ENCODE measurements at places on chromosomes 6 and 20. TPM values are rescaled to one million over a fixed set of nuclear protein-coding genes. Genes with fewer than 3 reads are reported as not detected.

- DNase-seq, result peak; percentile 53
Observed at GRCh38 chr6:127186889-127187288, 68.4 kb downstream of the RSPO3 start.

DNA sequence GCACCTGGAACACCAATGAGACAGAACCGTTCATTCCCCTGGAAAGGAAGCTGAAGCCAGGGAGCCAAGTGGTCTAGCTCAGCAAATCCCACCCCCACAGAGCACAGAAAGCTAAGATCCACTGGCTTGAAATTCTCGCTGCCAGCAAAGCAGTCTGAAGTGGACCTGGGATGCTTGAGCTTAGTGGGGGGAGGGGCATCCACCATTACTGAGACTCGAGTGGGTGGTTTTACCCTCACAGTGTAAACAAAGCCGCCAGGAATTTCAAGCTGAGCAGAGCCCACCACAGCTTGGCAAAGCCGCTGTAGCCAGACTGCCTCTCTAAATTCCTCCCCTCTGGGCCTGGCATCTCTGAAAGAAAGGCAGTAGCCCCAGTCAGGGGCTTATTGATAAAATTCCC, 53.1 kb downstream of the KIF16B start:
- no peak for DNase-seq

DNA sequence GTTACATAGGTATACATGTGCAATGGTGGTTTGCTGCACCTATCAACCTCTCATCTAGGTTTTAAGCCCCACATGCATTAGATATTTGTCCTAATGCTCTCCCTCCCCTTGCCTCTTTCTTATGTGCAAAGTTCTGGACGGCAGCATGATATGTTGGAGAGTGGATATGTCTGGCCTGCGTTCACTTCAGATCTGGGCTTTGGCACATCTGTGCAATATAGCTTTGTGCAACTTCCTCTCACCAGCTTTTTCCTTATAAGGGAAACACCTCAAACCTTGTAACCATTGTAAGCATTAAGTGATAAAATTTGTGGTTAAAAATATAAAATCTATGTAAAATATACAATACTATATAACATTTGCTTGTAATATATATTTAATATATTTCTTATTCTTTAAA, 288.0 kb downstream of the PHACTR1 start:
- DNase-seq, result no peak

DNA sequence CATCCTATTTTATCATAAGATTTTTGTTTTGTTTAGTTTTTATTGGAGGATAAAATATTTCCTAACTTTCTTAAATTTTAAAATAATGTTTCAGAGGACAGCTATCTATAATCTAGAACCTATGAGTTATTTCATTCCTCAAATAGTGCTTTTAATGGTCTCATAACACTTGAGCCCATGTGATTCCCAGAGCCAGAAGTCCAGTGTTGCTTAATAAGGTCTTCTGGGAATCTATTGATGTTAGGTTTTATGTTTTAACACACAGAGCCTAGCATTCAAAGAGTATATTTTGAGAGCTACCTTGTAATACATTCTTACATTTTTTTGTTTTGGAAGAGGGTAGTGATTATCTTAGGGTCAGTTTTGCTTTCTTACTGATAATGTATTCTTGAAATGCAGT, 200.2 kb downstream of the CENPW start:
- no peak for DNase-seq

- no peak for DNase-seq
Observed at GRCh38 chr20:47588158-47588557, 86.5 kb downstream of the NCOA3 start.

DNA sequence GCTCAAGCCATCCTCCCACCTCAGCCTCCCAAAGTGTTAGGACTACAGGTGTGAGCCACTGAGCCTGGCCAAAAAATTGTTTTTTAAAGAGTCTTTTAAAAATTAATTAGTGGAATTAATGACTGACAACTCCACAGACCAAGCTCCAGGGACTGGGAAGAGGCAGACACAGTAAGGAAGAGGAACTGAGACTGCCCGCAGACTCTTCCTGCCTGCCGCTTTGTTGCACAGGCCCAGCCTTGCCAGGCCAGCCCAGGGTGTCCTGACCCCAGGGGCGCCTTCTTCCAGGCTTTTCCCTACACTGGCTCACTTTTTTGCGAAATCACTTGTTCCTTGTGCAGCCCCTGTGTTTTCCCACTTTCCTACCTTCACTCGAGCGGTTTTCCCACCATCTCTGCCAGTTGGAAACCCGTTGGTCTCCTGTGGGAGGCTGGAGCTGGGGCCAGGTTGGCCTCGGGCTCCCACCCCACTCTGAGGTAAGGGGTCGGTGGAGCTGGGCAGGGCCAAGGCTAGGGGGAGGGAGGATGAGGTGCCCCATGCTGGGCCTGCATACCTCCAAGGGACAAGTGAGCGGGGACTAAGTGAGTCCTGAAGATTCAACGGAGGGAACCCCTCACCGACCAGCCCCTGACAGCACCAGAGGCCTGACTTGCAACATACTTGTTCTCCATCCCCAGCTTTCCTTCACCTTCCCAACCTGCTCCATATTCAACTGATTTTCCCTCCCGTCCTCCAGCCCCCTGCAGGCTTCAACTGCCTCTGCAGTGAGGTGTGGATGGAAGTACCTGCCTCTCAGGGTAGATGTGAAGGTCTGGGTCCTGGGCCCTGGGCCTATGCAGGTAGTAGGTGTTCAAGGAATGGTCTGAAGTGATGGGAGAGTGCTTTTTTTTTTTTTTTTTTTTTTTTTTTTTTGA, 23.5 kb upstream of the SMIM29 start:
- no peak for DNase-seq

Gene UST
- total RNA-seq, result 7.8 TPM

Gene ELOVL4
- 0.32 TPM for total RNA-seq

Gene NKAIN4
- total RNA-seq, result not detected

DNA sequence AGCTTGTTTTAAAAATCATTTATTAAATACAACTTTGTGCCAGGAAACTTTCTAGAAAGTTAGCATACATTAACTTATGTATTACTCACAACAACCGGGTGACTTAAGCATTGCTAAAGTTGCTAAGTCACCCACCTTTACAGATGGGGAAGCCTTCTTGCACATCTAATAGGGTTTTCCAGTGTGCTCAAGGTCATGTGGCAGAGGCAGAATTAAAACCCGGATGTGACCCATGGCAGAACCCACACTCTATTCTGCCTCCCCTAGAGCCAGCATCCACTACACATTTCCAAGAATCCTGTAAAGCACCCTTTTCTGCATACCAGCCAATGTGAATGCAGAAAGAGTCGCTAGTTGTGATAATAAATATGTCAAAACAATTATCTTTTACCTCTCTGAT, 13.4 kb downstream of the LINC00237 start:
- DNase-seq, result no peak

- DNase-seq, result no peak
Observed at GRCh38 chr20:22814471-22815205, 220.5 kb upstream of the SSTR4 start.

Gene RHAG
- total RNA-seq, result not detected

GRCh38 chr6:42227173-42227850, 9.7 kb upstream of the MRPS10 start:
- no peak for DNase-seq

Gene BPI
- not detected for total RNA-seq

- no peak for DNase-seq
Observed at GRCh38 chr20:22339946-22340345, 244.4 kb downstream of the FOXA2 start.

- no peak for DNase-seq
Observed at GRCh38 chr6:114747995-114748625, 405.3 kb upstream of the HS3ST5 start.

DNA sequence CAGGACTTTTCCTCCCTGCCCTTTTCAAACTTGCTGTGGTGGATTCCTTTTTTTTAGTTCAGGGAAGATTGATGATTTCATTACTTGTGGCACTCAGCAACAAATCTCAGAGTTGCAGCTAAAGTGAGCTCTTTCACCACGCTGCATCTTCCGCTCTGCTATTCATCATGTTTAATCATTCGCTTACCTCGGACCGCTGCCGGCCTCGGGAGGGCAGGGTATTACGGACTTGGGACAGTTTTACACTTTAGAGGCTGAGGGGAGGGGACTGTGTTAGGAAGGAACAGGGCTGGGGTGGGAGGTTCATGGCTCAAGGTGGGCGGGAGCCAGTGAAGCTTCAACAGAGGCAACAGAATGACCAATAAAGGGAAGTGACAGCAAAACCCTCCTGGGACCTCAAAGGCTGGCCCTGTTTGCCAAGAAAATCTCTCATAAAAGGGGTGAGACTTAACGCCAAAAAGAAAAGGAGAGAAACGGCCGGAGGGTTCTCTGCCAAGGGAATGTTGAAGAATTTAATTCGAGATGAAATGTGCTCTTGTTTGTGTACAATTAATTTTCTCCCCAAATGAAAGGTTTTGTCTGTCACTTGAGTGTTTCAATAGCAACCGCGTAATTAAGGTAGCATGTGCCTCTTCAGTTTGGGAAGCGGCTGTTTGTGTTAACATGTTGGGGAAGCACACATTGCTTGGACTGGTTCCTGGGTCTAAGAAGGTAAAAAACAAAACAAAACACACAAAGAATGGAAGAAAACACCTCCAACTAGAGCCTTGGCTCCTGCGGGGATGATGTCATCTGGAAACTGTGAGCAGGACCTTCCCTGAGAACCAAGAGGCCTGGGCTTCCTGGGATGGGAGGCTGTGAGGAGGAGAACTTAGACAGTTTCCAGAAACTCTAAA, 72.5 kb upstream of the SULF2 start:
- DNase-seq, result no peak

DNA sequence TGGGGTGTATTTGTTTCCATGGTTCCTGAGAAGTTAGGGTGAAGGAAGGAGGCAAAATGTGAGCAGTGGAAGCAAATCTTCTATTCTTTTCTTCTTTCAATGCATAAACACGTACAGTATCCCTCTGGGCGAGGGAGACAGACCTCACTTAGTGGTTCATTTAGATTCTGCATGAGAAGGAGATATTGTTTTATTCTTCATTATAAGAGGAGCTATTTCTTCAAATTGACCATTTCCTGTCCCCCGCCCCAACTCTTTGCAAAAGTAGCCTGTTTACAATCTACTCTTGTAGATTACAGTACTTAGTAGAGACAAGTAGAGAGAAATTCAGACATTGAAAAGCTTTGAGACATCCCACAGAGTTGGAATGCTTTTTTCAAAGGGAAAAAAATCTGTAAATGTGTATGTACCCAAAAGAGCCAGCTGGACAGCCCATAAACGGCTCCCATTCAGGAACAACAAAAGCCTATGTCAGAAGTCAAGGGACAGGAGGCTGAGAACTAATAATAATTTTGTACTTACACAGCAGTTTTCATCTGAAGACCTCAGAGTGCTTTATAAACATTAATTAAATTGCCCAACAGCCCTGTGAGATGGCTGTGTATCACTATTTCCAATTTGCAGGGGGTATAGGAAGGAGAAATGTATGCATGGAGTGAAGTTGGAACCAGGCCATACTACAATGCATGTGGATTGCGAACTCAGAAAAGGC, 23.9 kb downstream of the CD83 start:
- no peak for DNase-seq

GRCh38 chr6:37020381-37020780, 14.9 kb downstream of the FGD2 start:
- peak; percentile 71 for DNase-seq

GRCh38 chr6:25405442-25405841, 126.3 kb downstream of the CARMIL1 start:
- DNase-seq, result no peak

GRCh38 chr6:40413239-40413638, 173.9 kb downstream of the LRFN2 start:
- no peak for DNase-seq

- DNase-seq, result no peak
Observed at GRCh38 chr20:23305098-23305497, 45.5 kb upstream of the NXT1 start.

DNA sequence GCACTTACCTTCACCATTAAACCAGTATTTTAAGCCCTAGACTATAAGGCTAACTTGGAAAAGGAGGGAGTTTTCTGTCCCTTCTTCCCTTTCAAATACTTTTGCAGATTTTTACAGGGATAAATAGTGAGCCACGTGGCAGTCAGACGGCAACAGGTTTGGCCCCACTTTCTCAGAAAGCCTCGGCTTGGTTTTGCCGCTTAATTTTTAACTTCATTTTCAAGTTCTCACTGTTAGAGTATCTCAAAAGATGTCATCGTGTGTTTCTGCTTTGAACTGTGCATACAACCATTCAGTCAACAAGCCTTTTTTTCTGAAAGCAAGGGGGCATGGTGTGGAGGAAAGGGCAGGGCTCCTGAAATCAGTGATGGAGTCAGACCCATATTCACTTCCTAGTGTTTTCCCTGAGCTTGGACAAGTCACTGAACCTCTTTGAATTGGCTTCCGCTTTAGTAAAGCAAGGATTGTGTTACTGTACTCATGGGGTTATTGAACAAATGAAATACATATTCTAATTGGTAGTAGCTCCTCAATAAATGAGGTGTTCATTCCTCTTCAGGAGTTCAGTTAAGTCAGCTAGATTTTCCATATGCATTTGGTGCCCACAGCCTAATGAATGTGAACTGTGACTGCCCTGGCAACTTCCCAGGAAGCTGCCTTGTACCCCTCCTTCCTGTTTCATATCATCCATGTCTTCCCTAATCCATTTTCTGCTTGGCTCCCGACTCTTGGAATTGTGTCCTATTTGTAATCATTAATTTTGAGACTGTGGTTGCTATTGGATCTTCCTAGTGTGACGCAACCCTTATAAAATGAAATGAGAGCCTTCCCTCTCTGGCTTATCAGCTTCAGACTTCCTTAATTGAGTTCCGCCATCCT, at the start of gene SLC17A2:
SLC17A2 (minus strand) TSS at position 160 of the 879 bp plus-strand sequence. CDS start 4,895 bp downstream, outside the sequence.
- DNase-seq, result no peak

DNA sequence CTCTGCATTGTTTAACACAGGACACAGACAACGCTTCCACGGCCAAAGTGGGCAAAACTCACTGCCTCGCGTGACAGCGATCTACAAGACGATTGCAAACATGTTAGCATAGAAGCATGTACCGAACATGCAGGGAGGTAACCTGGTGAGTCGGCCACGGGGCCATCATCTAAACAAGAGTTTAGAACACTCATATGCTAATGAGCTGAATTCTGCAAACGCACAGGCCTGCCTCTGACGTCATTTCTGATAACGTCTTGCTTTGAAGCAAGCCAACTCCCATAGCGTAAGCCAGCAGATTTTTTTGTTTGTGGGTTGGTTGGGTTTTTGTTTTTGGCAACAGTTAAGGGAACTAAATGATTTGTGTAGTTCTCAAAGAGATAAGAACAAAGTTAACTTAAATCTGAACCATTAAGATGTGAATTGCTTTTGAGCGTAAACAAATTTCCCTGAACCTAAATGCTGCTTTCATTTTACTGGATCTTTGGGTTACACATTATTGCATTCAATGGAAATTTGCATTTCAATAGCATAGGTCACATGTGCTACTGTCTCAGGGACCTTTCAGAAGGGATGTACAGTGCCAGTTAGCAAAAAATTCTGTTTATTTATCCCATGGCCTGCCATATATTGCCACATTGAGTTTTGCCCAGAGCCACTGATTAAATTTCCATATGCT, 184.5 kb upstream of the PDE10A start:
- DNase-seq, result peak; percentile 66

Data from transverse colon (tissue), 4 donors.